ENCODE measurements at places on chromosomes 5 and 9. TPM values are rescaled to one million over a fixed set of nuclear protein-coding genes. Genes with fewer than 3 reads are reported as not detected.

DNA sequence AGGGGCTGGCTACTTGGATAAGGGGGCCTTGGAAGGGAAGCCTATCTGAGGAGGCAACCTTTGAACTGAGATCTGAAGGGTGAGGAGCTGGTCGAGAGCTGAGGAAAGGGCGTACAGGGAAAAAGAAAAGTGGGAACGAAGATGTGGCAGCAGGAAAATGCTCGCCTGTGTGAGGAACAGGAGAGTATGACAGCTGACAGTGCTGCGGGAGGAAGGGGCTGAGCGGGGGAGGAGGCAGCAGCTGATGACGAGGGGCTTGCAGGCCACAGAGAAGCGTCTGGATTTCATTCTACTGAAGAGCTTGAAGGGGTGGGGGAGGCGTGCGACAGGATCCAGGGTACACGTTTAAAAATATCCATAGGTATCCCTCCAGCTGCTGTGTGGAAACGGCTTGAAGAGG lies 28.9 kb downstream of the SH3PXD2B start:
- no peak for DNase-seq

GRCh38 chr5:65855766-65856315 lies 70.5 kb upstream of the ERBIN start:
- DNase-seq, result no peak

DNA sequence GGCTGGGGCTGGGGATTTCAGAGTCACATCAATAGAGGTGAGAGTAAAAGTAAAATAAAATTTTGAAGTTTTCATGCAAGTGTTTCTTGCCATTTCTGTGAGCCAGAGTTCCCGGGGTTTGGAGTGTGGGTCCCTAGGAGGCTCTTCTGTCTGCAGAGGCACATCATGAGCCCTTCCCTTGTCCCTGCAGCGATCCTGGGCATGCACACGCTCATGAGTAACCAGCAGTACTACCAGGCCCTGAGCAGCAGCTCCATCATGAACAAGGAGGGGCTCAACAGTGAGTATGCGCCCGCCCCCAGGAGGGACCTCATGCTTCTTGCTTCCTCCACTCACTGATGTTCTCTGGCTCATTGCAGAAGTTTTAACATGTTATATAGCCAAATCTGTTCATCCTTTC lies 61.1 kb downstream of the TMOD1 start:
- DNase-seq, result no peak

DNA sequence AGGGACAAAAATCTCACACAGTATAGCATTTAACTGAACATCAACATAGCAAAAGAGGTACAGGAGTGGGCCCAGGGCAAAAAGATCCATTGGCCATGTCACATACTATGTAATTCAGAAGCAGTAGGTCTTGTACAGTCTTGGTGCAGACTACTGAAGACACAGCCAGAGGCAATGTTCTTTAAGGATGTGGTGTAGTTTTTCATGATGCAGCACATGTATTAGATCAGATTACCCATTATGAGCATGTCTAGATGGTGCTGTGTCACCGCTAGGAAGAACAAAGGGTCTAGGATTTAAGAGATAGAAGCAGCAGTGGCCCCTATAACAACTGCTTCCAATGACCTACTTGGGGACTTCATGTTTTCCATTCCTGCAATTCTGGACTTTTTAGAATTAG lies 610.4 kb upstream of the MEF2C start:
- DNase-seq, result no peak

The UBE2QL1 gene
- total RNA-seq, result 0.43 TPM
